Activated CD4-positive, alpha-beta T cell treated with anti-CD3 and anti-CD28 coated beads, Interleukin-2, amount 50 U/mL, for 48 hours (primary cell): ENCODE measurements at places on chromosomes 7 and 10.

DNA sequence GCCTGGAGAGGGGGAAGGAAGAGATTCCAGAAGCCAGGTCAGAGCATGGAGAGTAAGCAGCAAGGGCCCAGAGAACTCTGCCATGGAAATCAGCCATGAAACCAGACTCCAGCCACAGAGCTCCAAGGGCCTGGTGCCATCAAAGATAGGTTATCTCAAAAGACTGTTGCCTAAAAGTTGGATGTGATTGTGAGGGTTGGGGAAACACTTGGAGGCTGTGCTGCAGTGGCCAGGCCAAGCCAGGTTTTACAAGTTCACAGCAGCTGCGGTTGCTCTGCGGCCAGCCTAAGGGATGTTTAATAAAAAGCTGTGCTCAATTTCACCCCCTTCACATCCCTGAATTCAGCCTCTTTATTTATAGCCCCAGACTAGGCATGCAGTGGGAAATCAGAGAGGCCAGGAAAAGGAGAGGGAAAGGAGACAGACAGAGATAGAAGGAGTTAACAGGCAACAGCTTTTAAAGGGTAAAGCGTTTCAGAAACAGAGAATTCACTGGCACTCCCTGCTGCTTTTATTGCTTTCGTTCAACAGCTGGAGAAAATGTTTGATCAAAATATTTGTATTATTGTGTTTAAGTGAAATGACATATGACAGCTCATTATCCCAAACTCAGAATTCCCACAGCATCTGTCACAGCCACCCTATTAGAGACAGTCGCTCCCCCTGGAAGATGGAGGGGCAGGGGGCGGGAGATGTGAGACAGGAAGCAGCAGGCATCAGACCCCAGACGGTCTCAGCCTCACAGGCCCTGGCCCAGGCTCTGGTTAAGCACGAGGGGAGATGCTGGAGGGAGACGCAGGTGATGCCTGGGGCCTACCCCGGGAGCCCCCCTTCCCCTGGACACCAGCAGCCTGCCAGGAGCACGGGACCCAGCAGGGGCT lies 140.1 kb downstream of the GLI3 start:
- no peak for DNase-seq

DNA sequence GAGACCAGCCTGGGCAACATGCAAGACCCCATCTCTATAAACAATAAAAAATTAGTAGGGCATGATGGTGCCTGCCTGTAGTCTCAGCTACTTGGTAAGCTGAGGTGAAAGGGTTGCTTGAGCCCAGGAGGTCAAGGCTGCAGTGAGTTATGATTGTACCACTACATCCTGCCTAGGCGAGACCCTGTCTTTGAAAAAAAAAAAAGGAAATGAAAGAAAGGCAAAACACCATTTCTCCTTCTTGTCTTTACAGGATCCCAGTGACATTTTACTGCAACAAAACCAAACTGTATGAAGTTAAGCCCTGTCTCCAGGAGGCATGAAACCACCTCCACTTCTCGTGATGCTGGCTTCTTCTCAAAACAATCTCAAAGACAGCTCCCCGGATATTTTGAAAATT lies 29.9 kb upstream of the PBLD start:
- DNase-seq, result no peak

DNA sequence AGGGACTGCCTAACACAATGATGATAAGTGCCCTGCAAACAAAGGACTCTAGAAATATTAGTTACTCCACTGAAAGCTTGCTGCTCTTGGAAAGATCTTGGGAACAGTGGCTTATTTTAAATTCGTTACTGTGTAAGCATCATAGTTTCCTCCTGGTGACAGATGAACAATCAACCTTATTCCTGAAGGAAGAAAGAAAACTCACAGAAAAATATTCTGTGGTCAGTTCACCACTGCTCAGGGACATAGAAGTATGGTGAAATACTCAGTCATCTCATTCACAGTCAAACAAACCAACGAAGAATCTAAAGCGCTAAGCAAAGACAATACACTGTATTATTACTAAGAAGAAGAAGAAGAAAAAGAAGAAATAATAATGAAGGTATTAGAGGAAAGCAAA lies 27.8 kb downstream of the MKX start:
- DNase-seq, result no peak

- no peak for DNase-seq
Observed at GRCh38 chr7:108311446-108312168, 144.6 kb downstream of the NRCAM start.

DNA sequence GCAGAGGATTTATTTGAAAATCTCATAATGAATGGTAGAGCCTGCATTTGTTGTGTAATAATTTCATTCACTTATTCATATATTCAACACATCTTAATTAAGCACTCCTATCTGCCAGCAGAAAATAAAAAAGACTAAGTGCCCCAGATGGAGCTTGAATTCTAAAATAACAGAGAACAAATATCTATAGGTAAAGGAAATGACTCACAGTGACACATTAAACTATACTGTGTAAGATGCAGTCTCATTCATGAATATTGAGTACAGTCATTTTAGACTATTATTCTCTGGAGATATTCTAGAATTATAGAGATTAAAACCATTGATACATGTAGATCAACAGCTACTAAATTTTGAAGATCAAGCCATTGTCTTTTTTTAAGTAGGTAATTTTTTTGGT lies 72.1 kb downstream of the PTPRZ1 start:
- DNase-seq, result no peak

DNA sequence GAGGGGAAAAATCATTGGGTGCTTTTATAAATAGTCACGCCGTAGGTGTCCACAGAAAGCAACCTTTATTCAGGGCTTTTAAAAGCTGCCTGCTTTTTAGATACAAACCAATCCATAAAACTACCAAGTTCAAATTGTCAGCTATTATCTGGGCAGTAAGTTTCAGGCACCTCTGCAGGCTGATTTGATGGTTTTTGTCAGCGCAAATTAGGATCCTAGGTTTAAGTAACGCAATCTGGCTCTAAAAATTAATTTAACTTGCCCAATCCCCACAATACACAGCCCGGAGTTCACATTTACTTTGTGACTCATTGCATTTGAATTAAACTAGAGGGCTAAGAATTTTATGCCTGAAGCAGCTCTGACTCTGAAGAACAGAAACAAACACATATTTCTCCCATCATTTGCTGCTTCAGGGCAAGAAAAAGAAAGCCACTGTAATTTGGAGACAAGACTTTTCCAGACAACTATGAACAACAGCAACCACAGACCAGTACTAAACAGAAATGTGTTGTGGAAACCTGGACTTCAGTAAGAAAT lies 43.3 kb downstream of the NRP1 start:
- no peak for DNase-seq

- no peak for DNase-seq
Observed at GRCh38 chr10:84826704-84827103, 498.3 kb downstream of the CCSER2 start.

DNA sequence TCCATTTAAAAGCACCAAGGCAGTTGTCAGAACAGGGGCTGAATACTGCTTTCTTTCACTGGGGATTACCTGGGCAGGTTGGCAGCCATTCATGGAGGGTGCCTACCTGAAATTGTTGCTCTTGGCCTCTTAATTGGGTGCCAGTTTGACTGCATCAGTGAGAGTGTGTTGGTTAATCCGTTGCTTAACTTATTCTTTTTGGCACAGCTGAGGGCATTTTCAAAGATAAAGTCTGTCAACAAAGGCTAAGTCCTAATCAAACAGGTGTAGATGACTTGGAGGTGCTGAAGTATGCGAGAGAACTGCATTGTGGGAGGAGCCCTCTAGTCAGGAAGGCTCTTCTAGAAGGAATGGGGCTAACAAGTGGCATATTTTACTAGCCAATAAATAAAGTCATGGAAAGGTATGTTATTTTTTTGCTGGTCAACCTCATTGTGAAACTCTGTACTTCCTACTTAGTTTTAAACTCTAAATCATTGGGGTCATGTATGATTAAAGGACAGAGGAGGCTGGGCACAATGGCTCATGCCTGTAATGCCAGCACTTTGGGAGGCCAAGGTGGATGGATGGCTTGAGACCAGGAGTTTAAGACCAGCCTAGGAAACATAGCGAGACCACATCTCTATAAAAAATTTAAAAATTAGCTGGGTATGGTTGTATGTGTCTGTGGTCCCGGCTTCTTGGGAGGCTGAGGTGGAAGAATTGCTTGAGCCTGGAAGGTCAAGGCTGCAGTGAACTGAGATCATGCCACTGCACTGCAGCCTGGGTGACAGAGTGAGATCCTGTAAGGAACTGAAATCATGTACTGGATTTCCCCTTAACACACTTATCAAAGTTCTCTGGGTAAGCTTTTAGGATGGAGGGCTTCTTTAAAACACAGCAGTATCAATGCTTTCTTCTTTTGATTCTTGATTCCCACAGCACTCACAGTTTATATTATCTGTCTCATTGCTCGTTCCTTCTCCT lies 134.1 kb downstream of the LRMDA start:
- no peak for DNase-seq

- DNase-seq, result no peak
Observed at GRCh38 chr10:69685802-69686585, 55.9 kb downstream of the FAM241B start.
